Lung microvascular endothelial cell (primary cell): ENCODE measurements at places on chromosomes 2 and 18. TPM values are rescaled to one million over a fixed set of nuclear protein-coding genes. Genes with fewer than 3 reads are reported as not detected.

The ANXA4 gene
- total RNA-seq = 41.8 and 52.2 TPM in 2 replicates

The MAPK4 gene
- not detected in 2 replicates for total RNA-seq

The MRPS5 gene
- total RNA-seq = 34.4 and 48.2 TPM in 2 replicates

The IL1R1 gene
- total RNA-seq = 11.6 and 52.6 TPM in 2 replicates

The RESP18 gene
- not detected in 2 replicates for total RNA-seq

The MOGAT1 gene
- not detected in 2 replicates for total RNA-seq

The CRYGD gene
- total RNA-seq = not detected in 2 replicates

The SIX3 gene
- total RNA-seq = not detected in 2 replicates

The MERTK gene
- 13.9 and 21.6 TPM in 2 replicates for total RNA-seq

The SFXN5 gene
- total RNA-seq = 8.1 and 8.9 TPM in 2 replicates

The ASTL gene
- total RNA-seq = not detected in 2 replicates

The PFN4 gene
- under 0.01 and 0.20 TPM in 2 replicates for total RNA-seq

The VIT gene
- total RNA-seq = 0.22 TPM in 1 of 2 replicates, not detected in the other

The BMP10 gene
- not detected in 2 replicates for total RNA-seq

The CCDC150 gene
- total RNA-seq = 3.9 and 6.2 TPM in 2 replicates

The REG3G gene
- total RNA-seq = not detected in 2 replicates

The PRLH gene
- not detected in 2 replicates for total RNA-seq

The ST8SIA5 gene
- not detected in 2 replicates for total RNA-seq

The LIPG gene
- total RNA-seq = 0.40 and 6.1 TPM in 2 replicates

The C2orf66 gene
- total RNA-seq = not detected in 2 replicates

The SULT1C3 gene
- not detected in 2 replicates for total RNA-seq

The LHCGR gene
- not detected in 2 replicates for total RNA-seq

The WNT10A gene
- not detected in 2 replicates for total RNA-seq

The CCBE1 gene
- total RNA-seq = under 0.01 and 0.22 TPM in 2 replicates

The MC2R gene
- not detected in 2 replicates for total RNA-seq

The PCBP1 gene
- 34.9 and 40.3 TPM in 2 replicates for total RNA-seq

The RGPD4 gene
- total RNA-seq = not detected in 2 replicates

The LTBP1 gene
- total RNA-seq = 21.6 and 36.1 TPM in 2 replicates

The LRRTM4 gene
- total RNA-seq = not detected in 2 replicates

The SLC19A3 gene
- total RNA-seq = not detected in 2 replicates

The MCEE gene
- 7.8 and 10.7 TPM in 2 replicates for total RNA-seq

The ANKRD53 gene
- 0.20 and 0.22 TPM in 2 replicates for total RNA-seq

The STPG4 gene
- 0.20 TPM in 1 of 2 replicates, not detected in the other for total RNA-seq

The COLEC12 gene
- total RNA-seq = 33.8 and 104 TPM in 2 replicates

The OTX1 gene
- under 0.01 TPM in 1 of 2 replicates, not detected in the other for total RNA-seq

The FOXD4L1 gene
- under 0.01 TPM in 2 replicates for total RNA-seq

The COL4A3 gene
- not detected in 2 replicates for total RNA-seq

The TCF7L1 gene
- total RNA-seq = 2.8 and 7.5 TPM in 2 replicates

The FNDC4 gene
- 8.3 and 10.9 TPM in 2 replicates for total RNA-seq

The ASB1 gene
- total RNA-seq = 5.0 and 5.4 TPM in 2 replicates

The TFCP2L1 gene
- not detected in 2 replicates for total RNA-seq

The NFU1 gene
- total RNA-seq = 34.9 and 40.9 TPM in 2 replicates

The PRSS56 gene
- not detected in 2 replicates for total RNA-seq

The DYSF gene
- 48.8 and 96.5 TPM in 2 replicates for total RNA-seq

The MTCL1 gene
- total RNA-seq = 3.9 and 7.7 TPM in 2 replicates

The AKAIN1 gene
- total RNA-seq = not detected in 2 replicates

The GNLY gene
- not detected in 2 replicates for total RNA-seq

The ORMDL1 gene
- 23.5 and 32.1 TPM in 2 replicates for total RNA-seq

The ALKAL2 gene
- not detected in 2 replicates for total RNA-seq

The KCNIP3 gene
- under 0.01 TPM in 1 of 2 replicates, not detected in the other for total RNA-seq

The ZNF892 gene
- 4.4 and 4.8 TPM in 2 replicates for total RNA-seq

The REG1B gene
- total RNA-seq = not detected in 2 replicates

The VWA3B gene
- total RNA-seq = not detected in 2 replicates

The IL1F10 gene
- not detected in 2 replicates for total RNA-seq
